ENCODE measurements at places on chromosomes 5 and 9.

DNA sequence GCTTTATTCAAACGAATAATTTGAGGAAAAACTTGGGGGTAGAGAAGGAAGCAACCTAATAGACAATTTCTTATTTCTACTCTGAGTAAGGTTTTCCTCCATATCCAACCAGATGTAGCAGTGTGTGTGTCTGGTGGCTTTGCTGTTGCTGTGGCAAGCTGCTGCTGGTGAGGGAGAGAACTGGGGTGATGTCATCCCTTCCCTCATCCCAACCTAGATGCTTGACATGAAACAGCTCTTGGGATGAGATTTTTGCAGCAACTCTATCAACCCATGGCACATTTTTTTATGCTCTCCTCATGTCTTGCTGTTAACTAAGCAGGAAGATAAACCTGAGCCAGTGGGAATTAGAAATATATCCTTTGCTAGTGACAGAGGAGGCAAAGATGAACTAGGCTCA is 135.8 kb downstream of the PCSK1 start:
- DNase-seq = peak; percentile 84

GRCh38 chr9:112783551-112783954 is 33.0 kb downstream of the SNX30 start:
- DNase-seq = no peak

DNA sequence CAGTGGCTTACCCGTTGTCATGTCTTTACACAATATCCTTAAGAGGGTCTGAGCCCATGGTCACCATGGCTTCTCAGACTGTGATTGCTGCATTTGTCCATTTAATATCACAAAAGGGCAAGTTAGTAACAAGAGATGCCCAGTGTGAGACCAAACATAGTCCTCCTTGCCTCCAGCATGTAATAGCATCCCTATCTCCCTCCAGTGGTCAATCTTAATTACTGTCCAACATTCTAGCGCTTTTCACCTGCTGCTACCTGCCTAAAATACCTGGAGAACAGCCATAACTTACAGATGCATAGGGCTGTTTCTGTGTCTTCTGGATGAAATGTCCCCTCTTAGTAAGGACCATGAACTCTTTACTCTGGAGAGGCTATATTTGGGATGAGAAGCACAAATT is 267.2 kb upstream of the DAB2 start:
- DNase-seq = no peak

DNA sequence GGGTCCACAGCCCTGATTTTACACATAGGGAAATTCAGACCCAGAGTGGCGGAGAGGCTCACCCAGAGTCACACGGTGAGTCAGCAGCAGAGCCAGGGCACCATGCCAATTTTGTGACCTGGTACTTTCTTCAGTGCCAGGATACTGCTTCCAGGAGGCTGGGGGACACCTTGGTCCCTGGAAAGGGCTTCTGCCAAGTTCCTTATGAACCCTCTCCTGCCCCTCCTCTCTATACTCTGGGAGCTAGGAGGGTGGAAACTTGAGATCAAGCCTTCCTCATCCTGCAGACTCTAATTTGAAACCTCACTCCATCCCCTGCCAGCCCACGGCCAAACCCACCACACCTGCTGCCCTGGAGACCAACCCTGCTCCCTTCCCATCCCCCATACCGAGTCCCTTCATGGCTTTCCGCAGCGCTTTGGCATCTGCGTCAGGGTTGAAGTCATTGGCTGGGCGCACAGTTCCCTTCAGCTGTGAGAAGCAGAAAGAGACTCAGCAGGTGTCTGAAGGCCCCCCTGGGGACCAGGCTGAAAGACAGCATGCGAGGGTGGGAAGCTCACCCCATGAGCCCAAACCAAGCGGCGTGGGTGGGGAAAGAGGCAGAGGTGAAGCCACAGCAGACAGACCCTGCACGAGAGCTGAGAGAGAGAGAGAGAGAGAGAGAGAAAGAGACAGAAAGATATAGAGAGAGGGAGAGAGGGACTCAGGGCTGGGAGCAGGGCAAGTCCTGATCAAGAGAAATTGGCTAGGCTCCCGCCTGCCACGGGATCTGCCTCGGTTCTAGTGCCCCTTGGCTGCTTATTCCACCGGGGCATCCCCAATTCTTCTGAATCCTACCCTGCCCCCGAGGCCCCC is 33.5 kb downstream of the ANXA6 start:
- DNase-seq = peak; percentile 33

DNA sequence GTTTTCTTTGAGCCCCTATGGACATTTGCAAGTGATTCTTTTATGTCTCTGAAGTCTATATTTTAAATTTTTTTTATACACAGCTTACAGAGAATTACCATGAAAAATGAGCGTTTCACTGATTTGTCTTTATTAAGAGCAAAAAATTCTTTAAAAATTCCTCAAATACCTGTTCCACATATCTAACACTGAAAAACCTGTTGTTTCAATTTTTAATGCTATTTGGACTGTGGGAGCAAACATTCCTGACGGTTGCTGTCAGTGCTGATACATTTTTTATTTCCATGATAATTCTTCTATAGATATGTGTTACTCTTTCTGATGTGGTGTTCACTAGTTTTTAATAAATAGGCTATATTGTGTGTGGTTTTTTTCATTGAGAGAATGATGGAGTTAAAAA is 199.8 kb downstream of the GDNF start:
- DNase-seq = no peak

GRCh38 chr5:17000291-17000939 is 64.3 kb upstream of the MYO10 start:
- peak; percentile 79 for DNase-seq

- DNase-seq = no peak
Measured at GRCh38 chr5:176517053-176517661, 20.0 kb downstream of the RNF44 start.

GRCh38 chr9:112905084-112905483 is 14.4 kb upstream of the SLC46A2 start:
- no peak for DNase-seq

GRCh38 chr5:17132444-17133083 is 84.9 kb upstream of the BASP1 start:
- DNase-seq = peak; percentile 58

DNA sequence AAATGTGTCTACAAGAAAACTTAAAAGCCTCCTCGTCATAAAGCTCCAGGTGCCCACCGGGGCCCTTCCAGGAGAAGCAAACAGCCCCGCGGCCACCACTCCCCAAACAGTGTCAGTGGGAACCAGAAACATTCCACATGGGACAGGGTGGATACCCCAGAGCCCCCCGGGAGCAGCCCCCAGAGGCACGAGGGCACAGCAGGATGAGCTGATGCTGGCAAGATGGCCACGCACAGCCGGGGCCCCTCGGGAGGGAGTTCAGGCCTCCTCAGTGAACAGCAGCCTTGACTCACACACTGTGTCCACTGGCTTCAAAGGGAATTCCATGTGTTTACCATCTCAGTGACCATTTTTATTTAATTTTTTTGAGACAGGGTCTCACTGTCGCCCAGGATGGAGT is 10.5 kb downstream of the EXD3 start:
- no peak for DNase-seq

DNA sequence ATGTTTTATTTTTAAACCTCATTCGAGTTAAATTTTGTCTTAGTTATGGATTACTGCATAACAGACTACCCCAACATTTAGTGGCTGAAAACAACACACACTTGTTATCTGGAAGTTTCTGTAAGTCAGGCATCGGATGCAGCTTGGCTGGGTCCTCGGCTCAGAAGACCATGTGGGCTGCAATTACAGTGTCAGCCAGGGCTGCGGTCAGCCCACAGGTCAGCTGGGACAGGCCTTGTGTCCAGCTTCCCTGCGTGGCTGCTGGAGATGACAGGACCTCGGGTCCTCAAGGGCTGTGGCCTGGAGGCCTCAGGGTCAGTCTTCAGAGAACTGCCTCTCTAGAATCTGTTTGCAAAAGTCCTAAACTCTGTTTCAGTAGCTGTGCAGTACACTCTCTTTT is 219.0 kb upstream of the IRX1 start:
- DNase-seq = no peak
